A172 (cell line): ENCODE measurements at places on chromosomes 5 and 9. TPM values are rescaled to one million over a fixed set of nuclear protein-coding genes. Genes with fewer than 3 reads are reported as not detected.

IL3 gene
- total RNA-seq = not detected in 2 replicates

ZNG1E gene
- 27.8 and 28.8 TPM in 2 replicates for total RNA-seq

- peak; percentile 52 for DNase-seq
Observed at GRCh38 chr5:33180900-33181299, 259.9 kb upstream of the TARS1 start.

FBXW5 gene
- total RNA-seq = 379 and 400 TPM in 2 replicates

DNA sequence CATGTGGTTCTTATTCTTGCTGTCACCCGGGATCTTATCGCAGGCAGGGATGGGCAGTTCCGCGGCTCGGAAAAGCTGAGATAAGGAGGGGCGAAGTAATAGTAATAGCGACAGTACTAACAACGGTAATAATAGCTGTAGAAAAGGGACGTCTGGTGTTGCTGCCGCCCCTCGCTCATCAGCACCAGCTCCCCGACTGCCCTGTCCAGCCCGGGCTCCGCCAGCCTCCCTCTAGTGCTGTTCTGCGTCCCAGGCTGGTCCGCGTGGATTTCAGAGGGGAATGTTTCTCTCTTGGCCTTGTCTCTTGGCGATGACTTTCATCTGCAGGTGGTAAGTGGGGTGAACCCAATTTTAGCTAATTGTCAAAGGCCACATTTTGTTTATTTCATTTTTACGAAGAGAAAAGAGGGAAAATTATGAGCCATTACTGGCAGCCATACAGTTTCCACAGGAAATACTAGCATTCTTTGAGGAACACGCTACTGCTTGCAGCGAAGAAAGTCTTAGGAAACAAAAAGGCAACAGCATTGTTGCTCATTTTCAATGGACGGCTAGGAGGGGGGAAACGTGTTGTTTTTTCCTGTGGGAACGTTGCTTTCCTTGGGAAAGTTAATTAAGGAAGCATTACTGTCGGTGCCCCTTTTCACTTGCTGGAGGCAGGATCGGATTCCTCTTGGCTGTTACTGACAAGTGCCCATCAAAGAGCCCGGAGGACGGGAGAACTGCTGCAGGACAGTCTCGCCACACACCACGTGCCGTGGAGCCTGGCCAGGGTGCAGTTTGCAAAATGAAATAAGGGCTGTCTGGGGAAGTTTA is 762 bp downstream of the SNCAIP start:
- peak; percentile 31 for DNase-seq

- peak; percentile 93 for DNase-seq
Observed at GRCh38 chr9:115022760-115023434, 92.5 kb upstream of the TNFSF8 start.

DNA sequence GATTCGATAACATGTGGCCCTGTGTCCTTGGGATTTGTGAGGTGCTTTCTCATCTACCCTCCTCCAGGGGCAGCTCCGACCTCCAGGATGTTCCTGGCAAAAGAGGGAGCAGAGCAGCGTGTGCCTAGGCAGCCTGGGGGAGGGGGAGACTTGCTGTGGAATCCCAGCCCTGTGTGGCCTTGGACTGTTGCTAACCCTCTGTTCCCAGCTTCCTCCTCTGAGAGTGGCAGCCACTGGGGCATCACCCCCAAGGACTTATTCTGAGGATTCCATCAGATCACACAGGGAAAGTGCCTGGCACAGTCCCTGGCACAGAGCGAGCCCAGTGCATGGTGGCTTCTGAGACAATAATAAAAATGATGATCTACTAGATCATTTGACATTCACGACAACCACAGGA is 265.1 kb upstream of the MVB12B start:
- DNase-seq = no peak

PCDHB5 gene
- 45.5 and 52.8 TPM in 2 replicates for total RNA-seq

PTPN3 gene
- total RNA-seq = 7.8 and 10.3 TPM in 2 replicates

- peak; percentile 50 for DNase-seq
Observed at GRCh38 chr5:78841767-78842166, 143.3 kb downstream of the ARSB start.

GRCh38 chr9:2041736-2042135 is 26.6 kb downstream of the SMARCA2 start:
- DNase-seq = no peak

GRCh38 chr9:135951889-135952663 is 9.1 kb downstream of the UBAC1 start:
- no peak for DNase-seq

LMNB1 gene
- total RNA-seq = 135 and 137 TPM in 2 replicates

DNA sequence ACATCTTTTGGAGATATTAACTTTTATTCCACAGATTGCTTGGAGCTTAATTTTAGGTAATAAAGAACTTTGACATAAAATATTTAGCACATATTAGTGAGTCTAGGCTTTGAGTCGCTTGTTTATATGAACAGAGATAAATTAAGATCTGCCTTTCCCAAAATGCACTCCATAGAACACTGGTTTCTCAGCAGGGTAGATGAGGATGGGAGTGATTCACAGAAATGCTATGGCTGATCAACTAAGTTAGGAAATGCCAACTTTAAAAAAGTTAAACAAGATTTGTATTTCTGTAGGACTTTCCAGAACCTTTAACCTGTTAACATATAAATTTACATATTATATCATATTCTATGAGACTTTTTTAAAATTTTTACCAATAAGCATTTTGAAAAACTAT is 65.2 kb downstream of the STARD4 start:
- no peak for DNase-seq

GRCh38 chr5:36681711-36682110 is 75.3 kb downstream of the SLC1A3 start:
- DNase-seq = no peak

GRCh38 chr5:91052977-91053740 is 330.0 kb downstream of the ARRDC3 start:
- DNase-seq = no peak

DNA sequence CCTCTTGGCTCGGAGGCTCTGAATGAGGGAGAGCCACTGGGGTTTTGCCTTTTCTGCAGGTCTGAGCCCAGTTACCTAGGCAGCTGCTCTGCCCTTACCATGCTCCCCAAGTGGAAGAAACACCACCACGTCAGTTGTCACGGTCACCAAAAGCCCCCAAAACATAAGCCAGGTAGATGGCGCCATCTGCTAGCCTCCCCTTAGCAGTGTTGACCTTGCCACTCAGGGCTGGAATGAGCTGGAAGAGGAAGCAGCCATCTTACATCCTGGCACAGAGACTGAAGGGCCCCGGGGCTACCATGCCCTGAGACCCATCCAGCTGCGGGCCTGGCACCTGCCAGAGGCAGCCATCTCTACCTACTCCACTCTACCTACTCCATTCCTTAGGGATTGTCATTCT is 7.4 kb downstream of the ZER1 start:
- no peak for DNase-seq

IL5 gene
- not detected in 2 replicates for total RNA-seq

DNA sequence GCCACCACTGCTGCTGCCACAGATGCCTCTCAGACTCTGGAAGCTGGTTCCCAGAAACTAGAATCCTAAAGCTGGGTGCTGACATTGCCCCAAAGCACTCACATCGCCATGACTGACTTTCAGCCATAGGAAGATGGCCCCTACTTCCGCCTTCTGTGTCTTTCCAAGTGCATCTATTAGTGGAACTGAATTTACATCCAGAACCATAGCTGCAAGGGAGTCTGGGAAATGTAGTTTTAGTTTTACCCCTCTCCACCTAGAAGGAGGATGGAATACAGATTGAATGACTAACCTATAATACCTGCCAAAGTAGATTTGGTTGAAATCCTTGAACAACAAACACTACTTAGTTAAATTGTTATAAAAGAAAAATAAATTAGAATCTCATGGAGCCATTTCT is 118.8 kb downstream of the RASGRF2 start:
- DNase-seq = no peak

AP3S1 gene
- total RNA-seq = 514 and 552 TPM in 2 replicates

GRCh38 chr9:89471390-89471789 is 26.5 kb downstream of the SEMA4D start:
- DNase-seq = no peak

DNA sequence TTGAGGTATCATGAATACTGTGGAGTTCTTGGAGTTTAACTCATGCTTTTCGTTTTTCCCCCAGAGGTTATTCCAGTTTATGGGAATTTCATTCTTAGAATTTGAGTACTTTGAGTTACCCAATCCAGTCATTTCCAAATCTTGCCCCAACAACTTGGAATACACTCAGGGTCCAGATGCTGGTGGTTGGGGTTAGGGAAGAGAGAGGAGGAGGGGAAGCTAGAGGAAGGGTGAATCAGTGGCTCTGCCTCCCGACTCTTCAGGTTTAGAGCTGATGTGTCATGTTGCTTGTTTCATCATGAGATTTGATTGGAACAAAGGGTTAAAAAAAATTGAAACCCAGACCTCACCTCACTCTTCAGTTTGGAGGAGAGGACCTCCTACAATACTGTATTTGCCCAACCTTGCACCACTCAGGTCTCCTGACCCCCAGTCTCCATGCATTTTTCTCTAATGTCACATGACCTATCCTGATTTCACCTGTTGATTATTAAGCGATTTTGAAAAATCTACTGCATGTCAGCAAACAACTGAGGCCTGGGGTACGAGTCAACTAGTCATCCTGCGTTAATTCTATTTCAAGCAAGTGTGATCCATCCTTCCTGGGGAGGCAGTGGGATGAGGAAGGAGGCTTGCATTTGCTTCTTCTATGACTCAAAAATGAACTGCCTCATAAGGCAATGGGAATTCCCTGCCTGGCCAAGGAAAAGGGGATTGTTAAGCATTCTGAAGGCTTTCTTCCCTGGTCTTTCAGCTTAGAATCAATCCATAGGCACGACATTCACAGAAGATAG is 6.2 kb upstream of the SLC1A3 start:
- no peak for DNase-seq

GRCh38 chr5:98909363-98909762 is 19.4 kb downstream of the CHD1 start:
- DNase-seq = no peak
